ENCODE measurements at places on chromosomes 11 and 22. TPM values are rescaled to one million over a fixed set of nuclear protein-coding genes. Genes with fewer than 3 reads are reported as not detected.

Gene CTSF
- total RNA-seq: 124 TPM

Gene ANO5
- 94.3 TPM for total RNA-seq

Gene SYT12
- 0.59 TPM for total RNA-seq

Gene ARHGAP8
- not detected for total RNA-seq

Gene UBQLNL
- total RNA-seq: not detected

Gene BET1L
- 20.7 TPM for total RNA-seq

Gene CHRNA10
- total RNA-seq: 1.0 TPM

Gene DCHS1
- total RNA-seq: 23.0 TPM

Gene MS4A6A
- 15.6 TPM for total RNA-seq

Gene ANKK1
- total RNA-seq: not detected

Gene RHOD
- total RNA-seq: 68.5 TPM

Gene SPINDOC
- 7.0 TPM for total RNA-seq

Gene PIK3IP1
- total RNA-seq: 17.6 TPM

Gene MYEOV
- not detected for total RNA-seq

Gene MMP20
- total RNA-seq: not detected

Gene APOBEC3A
- total RNA-seq: not detected

Gene OR4D5
- not detected for total RNA-seq

Gene OR5T1
- total RNA-seq: not detected

Gene GPHA2
- total RNA-seq: not detected

Gene CLTCL1
- total RNA-seq: 19.1 TPM

Data from right atrium auricular region (tissue), 2 donors.